ENCODE measurements at places on chromosomes 5 and 9. TPM values are rescaled to one million over a fixed set of nuclear protein-coding genes. Genes with fewer than 3 reads are reported as not detected.

- no peak overlapping the region for H3K27ac ChIP-seq
- DNase-seq = no peak
- H3K36me3 ChIP-seq = no peaks in the 10 kb centered on the region
- no peaks in the 10 kb centered on the region for H3K4me1 ChIP-seq
- peaks cover 41% of the 10 kb centered on the region for H3K27me3 ChIP-seq
- no peak overlapping the region for H3K4me3 ChIP-seq
Measured at GRCh38 chr9:82597241-82598203, 465.4 kb downstream of the RASEF start.

Gene DIRAS2
- total RNA-seq = not detected

DNA sequence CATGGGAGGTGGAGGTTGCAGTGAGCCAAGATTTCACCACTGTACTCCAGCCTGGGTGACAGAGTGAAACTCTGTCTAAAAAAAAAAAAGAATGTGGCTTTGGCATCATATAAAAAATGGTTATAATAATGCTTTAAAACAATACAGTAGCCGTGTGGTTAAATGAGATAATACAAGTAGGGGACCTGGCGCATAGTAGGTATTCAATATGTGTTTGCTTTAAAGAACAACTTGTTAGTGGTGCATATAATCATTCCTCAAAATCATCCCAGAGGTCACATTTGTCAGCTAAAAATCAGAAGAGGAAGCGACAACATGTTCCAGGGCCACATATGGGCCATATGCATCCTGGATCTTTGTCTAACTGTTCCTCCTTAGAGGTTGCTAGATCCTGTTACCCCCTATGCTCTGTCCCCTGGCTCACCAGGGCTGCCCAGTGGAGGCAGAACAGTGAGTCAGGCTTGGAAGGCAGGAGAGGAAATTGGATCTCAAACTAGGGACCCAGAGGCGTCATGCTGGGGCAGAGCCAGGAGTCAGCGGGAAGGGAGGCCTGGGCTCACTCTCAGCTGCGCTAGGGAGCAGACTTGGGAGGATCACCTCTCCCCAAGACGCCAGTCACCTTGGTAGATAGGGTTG is 27.7 kb downstream of the LHX6 start:
- peaks cover 15% of the 10 kb centered on the region for H3K4me1 ChIP-seq
- H3K27ac ChIP-seq = peak overlapping the region; percentile 65

DNA sequence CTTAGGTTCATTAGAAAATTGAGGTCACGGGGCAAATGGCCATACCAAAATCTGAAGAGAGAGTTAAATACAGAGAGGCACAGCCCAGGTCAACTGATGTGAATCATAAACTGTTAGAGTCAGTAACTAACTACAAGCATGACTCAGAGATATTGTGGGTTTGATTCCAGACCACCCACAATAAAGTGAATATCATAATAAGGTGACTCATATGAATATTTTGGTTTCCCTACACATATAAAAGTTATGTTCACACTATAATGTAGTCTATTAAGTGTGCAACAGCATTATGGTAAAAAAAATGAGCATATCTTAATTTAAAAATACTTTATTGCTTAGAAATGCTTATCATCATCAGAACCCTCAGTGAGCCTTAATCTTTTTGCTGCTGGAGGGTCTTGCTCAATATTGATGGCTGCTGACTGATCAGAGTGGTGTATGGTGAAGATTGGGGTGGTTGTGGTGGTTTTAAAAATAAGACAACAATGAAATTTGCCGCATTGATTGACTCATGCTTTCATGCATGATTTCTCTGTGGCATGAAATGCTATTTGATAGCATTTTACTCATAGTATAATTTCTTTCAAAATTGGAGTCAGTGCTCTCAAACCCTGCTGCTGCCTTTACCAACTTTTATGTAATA is 53.1 kb upstream of the EDIL3 start:
- H3K36me3 ChIP-seq = no peaks in the 10 kb centered on the region
- no peak overlapping the region for H3K27ac ChIP-seq
- no peak overlapping the region for H3K4me3 ChIP-seq
- DNase-seq = peak; percentile 76
- peaks cover 16% of the 10 kb centered on the region for H3K4me1 ChIP-seq

GRCh38 chr5:168658394-168658793 is 79.2 kb upstream of the PANK3 start:
- DNase-seq = no peak
- peaks cover 11% of the 10 kb centered on the region for H3K4me1 ChIP-seq
- H3K27me3 ChIP-seq = no peaks in the 10 kb centered on the region

Gene TAF11L5
- total RNA-seq = not detected

DNA sequence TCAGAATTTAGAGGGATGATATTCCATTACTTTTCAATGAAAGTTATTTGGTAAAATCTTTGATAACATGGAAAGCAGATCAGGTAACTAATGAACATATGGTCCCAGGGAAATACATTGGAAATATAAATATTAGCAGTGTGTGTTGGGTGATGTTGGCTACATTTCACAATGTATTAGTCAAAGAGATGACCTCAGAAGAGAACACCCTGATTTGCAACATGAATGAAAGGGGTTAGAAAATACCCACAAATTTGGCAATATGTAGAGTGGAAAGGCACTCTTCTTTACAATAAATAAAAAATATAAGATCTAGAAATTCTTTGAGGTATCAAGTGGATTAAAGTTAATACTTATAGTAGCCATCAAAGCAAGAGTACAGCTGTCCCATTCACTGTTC is 606.7 kb downstream of the PSAT1 start:
- H3K27ac ChIP-seq = no peak overlapping the region
- H3K36me3 ChIP-seq = no peaks in the 10 kb centered on the region
- H3K27me3 ChIP-seq = no peaks in the 10 kb centered on the region
- no peak overlapping the region for H3K4me3 ChIP-seq

Gene SLC22A4
- total RNA-seq = 26.3 TPM

- no peak for DNase-seq
- H3K36me3 ChIP-seq = no peaks in the 10 kb centered on the region
- no peaks in the 10 kb centered on the region for H3K4me1 ChIP-seq
Measured at GRCh38 chr9:93648836-93649235, 72.5 kb downstream of the PHF2 start.

GRCh38 chr5:72476721-72477120 is 30.5 kb downstream of the ZNF366 start:
- no peaks in the 10 kb centered on the region for H3K36me3 ChIP-seq
- H3K27ac ChIP-seq = no peak overlapping the region
- no peaks in the 10 kb centered on the region for H3K27me3 ChIP-seq

- H3K4me1 ChIP-seq = peaks cover 13% of the 10 kb centered on the region
- H3K27me3 ChIP-seq = no peaks in the 10 kb centered on the region
- H3K36me3 ChIP-seq = no peaks in the 10 kb centered on the region
- H3K4me3 ChIP-seq = no peak overlapping the region
- H3K27ac ChIP-seq = no peak overlapping the region
Measured at GRCh38 chr5:83957188-83957587, 236.5 kb upstream of the HAPLN1 start.

Gene DMRT2
- total RNA-seq = not detected

DNA sequence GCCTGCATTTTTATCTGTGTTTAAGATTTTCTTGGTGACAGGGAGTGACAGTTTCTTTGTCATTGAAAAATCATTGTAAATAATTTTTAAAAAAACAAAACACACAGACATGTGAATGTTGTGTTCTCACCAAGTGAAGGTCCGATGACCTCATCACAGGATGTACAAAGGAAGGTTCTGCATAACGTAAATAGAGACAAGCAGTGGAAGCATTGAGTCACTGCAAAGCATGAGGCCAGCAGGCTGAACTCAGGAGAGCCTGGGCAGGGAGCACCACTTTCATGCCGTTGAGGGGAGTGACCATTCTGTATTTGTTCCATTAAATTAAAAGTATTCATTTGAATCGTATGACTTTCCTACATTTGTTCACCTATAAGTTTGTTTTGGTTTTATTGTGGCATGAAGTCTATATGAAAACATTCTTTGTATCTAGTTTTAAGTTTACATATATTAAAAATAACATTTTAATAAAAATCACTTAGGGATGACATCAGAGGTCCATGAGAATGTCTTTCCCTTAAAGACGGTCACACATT is 70.4 kb upstream of the TLE1 start:
- H3K27me3 ChIP-seq = no peaks in the 10 kb centered on the region
- no peak overlapping the region for H3K4me3 ChIP-seq
- no peak overlapping the region for H3K27ac ChIP-seq
- H3K4me1 ChIP-seq = no peaks in the 10 kb centered on the region

GRCh38 chr5:133807348-133807747 is 161.1 kb downstream of the C5orf15 start:
- H3K27me3 ChIP-seq = peaks cover 9% of the 10 kb centered on the region
- H3K36me3 ChIP-seq = no peaks in the 10 kb centered on the region
- H3K4me3 ChIP-seq = no peak overlapping the region
- DNase-seq = no peak
- H3K27ac ChIP-seq = no peak overlapping the region

Gene GRK6
- total RNA-seq = 30.4 TPM

DNA sequence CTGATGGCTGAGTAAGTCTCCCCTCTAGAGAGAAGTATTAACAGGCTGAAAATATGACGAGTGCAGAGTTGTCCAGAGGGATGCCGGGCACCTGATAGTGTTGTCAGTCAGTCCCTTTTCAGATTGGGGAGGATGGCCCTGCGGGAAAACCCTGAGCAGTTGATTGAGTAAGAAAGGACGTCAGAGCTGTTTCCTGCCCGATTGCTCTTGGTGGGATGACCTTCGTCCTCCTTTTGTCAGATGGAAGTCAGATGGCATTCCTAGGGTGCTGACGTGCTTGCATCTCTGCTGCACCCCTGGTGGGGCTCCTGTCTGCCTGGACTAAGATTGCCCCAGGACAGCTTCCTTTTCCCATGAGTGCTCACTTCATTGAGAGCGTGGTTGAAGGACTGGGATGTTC is 9.8 kb downstream of the ZNF354B start:
- peaks cover 59% of the 10 kb centered on the region for H3K36me3 ChIP-seq
- H3K4me1 ChIP-seq = no peaks in the 10 kb centered on the region
- H3K27ac ChIP-seq = no peak overlapping the region
- H3K4me3 ChIP-seq = no peak overlapping the region

GRCh38 chr5:130870691-130871090 is 294.4 kb downstream of the HINT1 start:
- H3K27me3 ChIP-seq = no peaks in the 10 kb centered on the region
- no peak for DNase-seq
- no peak overlapping the region for H3K27ac ChIP-seq

Gene STOM
- total RNA-seq = 67.7 TPM

Gene CDKN2B
- 10.6 TPM for total RNA-seq

Gene SLIT3
- total RNA-seq = 61.9 TPM

Gene MYMK
- total RNA-seq = not detected

Gene TRMT10B
- 1.5 TPM for total RNA-seq

Gene MAP3K1
- 4.3 TPM for total RNA-seq

Gene POLR3G
- total RNA-seq = 8.8 TPM

Gene GFI1B
- total RNA-seq = not detected

- DNase-seq = peak; percentile 55
- peak overlapping the region; percentile 95 for H3K4me3 ChIP-seq
- H3K27me3 ChIP-seq = no peaks in the 10 kb centered on the region
- H3K27ac ChIP-seq = peak overlapping the region; percentile 99
Measured at GRCh38 chr5:151675611-151676313, 11.0 kb downstream of the SPARC start.

DNA sequence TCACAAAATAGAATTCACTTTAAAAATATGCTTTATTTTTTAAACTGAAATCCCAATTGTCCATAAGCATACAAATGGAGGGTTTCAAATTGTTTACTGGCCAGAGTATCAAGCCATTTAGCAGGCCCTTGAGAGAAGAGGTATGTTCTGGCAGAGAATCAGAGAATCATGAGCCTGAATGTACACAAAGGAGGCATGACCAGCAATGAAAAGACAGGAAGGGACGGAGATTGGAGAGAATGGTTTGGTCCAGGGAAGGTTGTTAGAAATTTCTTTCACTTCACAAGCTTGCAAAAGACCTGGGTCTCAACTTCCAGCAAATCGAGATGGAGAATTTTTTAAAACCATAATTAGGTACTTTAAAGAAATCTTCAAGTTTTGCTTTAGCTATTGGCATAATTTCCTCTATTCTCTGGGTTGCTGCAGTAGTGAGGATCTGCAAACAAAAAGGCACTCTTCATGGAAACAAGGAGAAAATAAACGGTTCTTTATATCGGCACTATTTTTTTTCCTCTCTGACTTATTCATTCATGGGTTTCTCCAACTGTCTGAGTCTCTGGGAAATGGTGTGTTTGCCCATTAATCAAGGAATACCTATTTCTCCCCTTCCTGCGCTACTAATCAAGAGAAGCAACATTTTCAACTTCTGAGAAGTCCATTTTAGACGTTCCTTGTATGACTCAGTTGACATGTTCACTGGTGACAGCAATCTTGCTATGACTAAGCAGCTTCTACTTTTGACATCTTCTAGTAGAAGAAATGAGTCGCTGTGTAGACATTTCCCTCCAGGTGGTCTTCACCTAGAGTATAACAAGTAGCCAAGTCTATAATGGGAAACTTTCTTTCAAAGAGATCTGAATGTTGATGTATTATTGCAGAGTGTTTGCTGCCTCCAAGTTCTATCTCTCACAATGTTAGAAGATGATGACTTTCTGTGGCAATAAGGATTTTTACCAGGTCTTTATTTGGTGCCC is 23.1 kb upstream of the ERCC6L2 start:
- peak; percentile 75 for DNase-seq
- no peak overlapping the region for H3K27ac ChIP-seq
- H3K4me1 ChIP-seq = peaks cover 45% of the 10 kb centered on the region
- no peaks in the 10 kb centered on the region for H3K27me3 ChIP-seq
- H3K4me3 ChIP-seq = no peak overlapping the region
- H3K36me3 ChIP-seq = no peaks in the 10 kb centered on the region

- H3K27me3 ChIP-seq = no peaks in the 10 kb centered on the region
- DNase-seq = no peak
- peaks cover 8% of the 10 kb centered on the region for H3K4me1 ChIP-seq
- H3K4me3 ChIP-seq = no peak overlapping the region
- no peak overlapping the region for H3K27ac ChIP-seq
Measured at GRCh38 chr9:123773783-123774182, 156.1 kb downstream of the DENND1A start.

DNA sequence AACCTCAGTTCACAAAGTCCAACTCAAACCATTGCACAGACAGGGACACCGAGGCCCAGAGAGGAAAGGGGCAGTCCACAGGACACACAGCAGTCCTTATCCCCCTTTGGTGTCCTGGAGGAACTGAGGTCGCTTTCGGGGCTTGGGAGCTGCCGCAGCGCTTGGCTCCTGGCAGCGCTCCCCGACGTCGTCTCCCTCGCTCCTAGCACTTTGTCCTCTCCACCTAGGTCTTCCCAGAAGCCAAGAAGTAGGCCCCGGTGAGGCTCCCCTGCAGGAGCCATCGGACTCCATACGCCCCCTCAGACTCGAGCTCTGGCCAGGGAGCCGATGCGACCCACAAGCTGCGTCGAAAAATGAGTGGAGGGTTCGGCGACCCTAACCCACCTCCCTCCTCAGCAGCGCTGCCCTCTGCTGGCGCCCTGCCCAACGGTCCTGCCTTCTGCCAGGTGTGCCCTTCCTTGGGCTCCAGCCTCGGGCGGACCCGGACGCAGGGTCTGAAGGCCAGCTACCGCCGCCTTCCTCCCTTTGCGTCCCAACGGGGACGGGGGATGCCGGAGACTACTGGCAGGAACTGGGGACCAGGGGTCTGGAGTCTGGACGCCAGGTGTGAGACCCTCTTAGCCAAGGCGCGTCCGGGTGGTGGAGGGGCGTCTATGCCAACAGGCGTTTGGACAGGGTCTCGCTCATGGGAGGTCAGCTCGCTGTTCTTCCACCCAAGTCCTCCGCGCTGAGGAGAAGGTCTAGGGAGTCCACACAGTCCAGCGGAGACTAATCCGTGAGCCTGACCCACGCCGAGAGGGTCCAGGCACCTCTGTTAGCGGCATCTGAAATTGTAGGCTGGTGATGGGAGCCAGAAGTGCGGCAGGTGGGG is 2.1 kb upstream of the PRDM12 start:
- H3K36me3 ChIP-seq = no peaks in the 10 kb centered on the region
- DNase-seq = no peak
- no peaks in the 10 kb centered on the region for H3K4me1 ChIP-seq
- H3K27ac ChIP-seq = no peak overlapping the region
- H3K27me3 ChIP-seq = peaks cover 92% of the 10 kb centered on the region
